ENCODE measurements at places on chromosomes 3 and 15.

DNA sequence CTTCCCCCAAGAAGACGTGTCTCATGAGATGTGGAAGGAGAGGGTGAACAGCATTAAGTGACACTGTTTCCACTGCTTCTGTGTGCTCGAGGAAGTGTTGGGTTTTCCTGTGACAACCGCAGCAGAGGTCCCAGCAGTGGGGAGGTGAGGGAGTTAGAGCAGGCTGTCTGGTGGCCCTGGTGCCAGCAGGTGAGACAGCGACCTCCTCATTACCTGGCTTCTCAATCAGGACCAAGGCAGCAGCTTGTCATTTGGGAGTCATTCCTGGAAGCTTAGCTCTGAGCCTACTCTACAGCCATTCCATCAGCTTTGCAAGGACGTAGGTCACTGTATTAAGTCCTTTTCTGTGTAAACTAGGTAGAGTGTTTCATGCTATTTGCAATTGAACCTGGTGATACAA lies 63.3 kb upstream of the RGMA start:
- DNase-seq = peak; percentile 12

DNA sequence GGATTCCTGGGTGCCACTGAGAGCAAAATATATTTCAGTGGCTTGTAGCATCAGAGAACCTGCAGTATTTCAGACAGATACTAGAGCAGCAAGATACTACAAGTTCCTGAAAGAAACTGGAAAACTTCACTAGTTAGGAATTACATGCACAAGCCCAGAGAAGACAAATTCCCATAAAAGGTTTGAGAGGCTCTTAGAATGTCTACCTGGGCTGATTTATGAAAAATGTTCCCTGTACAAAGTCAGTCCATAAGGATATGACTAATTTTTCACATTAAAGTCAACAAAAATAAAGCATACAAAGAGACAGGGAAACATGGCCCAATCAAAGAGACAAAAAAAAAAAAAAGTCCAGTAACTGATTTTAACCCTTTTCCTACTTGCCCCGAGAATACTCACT lies 302.6 kb downstream of the POLQ start:
- no peak for DNase-seq

DNA sequence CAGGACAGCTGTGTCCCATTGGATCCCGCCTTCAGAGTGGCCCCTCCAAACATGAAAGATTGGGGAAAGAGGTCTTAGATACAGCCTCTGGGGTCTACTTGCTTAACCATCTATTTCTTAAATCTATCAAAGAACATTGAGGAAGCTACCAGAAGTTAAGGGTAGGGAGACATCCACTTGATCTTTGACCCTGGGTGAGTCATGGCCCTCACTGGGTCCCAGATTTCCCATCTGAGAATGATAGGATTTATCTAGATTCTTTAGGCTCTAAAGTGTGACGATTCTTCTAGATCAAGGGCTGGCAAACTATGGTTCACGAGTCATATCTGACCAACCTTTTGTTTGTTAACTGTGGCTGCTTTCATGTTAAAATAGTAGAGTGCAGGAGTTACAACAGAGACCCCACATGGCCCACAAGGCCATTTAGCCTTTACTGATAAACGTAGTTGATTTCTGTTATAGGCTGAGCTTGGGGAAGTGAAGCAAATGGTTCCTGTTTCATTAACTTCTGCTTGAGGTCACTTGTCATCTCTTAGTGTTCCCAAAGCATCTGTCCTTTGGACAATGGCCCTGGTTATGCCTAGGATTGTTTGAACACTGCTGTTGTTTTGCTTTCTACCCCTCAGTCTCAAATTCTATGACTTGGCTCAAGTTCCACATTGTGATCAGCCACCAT lies 8.0 kb downstream of the MUC13 start:
- no peak for DNase-seq

DNA sequence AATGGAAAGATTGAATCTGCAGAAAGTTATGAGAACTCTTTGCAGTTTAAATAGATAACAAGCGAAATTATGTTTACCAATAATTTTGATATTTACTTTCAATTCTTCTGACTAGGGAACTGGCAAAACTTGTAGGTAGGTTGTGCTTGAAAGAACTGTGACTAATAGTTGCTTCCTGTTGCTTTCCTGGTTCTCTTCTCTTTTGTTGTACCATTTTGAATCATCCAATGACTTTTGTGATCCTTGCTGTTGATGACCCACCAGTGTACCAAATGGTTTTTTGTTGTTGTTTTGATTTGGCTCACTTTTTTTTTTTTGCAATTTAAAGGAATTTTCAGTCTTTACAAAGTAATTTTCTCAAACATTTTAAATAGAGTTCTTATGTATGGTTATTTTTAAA lies 64.9 kb upstream of the DCBLD2 start:
- no peak for DNase-seq

DNA sequence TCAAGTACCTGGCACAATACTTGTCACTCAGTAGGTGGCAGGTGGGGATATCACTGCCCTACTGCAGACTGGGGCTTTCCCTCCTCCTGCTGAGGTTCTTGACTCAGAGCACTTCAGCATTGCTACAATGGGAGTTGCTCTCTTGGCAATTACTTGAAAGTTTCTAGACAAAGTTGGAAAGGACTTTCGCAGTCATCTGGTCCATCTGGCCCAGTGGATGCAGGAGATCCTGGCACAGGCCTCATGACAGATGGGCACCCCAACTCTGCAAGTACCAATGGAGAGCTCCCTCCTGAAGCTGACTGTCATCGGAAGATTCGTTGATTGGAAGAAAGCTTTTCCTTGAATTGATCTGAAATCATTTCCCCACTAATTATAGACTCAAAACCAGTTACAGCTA lies 19.2 kb upstream of the IGF2BP2 start:
- no peak for DNase-seq

DNA sequence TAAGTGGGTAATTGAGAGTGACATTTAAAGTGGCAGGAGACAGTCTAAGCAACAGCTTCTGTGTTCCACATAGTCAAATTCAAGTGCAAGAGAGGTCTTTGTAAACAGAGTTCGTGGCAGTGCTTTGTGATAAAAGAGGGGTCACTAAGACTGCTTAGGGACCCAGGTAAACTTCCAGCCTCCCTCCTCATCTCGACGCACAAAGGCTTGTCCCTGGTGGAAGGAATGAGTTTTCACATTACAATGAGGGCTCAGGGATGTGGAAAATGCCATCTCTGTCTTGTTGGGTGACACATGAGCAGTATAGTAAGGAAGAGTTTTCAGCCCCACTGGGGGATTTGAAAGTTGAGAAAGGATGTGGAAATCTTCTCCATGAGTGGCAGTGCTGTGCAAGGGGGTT lies 7.3 kb downstream of the GMNC start:
- DNase-seq = no peak

DNA sequence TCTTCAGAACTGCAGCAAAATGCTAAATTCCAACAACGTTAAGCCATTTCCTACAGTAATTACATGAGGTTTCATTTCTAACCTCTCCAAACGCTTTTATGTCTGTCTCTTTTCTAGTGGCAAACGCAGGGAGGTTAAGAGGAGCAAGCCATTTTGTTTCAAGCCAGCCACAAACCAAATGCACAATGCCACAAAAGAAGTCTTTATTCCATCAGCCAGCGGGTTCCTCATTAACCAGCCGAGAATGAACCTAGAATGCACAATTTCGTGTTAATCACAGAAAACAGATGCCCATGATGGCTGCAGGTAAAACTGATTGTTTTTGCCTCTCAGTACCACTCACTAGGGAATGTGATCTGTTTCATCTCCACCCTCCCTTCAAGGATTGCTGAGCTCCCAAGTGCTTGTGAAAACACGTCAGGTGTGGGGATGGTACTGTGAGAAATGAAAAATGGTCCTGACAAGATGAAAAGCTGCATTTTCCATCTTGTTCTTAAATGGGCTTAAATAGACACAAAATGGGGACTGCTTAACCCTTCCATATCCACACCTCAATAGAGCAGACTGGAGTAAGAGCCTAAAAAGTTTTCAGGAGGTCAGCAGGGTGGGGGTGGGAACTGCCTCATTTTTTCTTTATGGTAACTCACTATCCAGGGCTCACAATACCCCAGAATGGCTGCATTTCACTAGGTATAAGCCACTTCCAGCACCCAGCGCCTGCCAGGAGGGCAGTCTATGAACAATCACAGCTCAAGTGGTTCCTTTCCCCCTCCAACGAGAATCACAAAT lies 277.1 kb downstream of the MAGI1 start:
- DNase-seq = no peak

Measured in stimulated activated CD4-positive, alpha-beta T cell treated with anti-CD3 and anti-CD28 coated beads, Interleukin-1b, Interleukin-23, amount 100 ng/mL, for 4 hours (primary cell).